ENCODE measurements at places on chromosomes 4 and X. TPM values are rescaled to one million over a fixed set of nuclear protein-coding genes. Genes with fewer than 3 reads are reported as not detected.

FAM241A gene
- total RNA-seq: 4.6 TPM

FHDC1 gene
- total RNA-seq: 1.2 TPM

EMCN gene
- total RNA-seq: 39.4 TPM

EXOC1L gene
- not detected for total RNA-seq

NAP1L2 gene
- total RNA-seq: 3.0 TPM

GRCh38 chrX:112846187-112846586 lies 5.6 kb upstream of the AMOT start:
- no peak for DNase-seq

DNA sequence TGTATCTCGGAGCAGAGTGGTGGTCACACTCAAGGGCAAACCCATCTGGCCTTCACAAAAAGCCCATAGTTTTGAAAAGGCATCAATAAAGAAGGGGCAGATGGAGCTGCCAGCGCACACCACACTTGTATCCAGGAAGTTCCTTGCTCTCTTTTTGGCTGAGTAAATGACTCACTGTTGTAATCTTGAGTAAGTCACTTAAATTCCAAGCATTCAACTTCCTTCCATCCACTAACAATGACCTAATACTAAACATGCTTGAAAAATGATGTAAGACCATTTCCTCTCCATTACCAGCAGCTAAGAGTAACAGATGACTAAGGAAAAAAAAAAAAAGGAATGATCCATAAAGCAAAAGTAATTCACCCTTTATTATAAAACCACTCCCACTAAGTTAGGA lies 32.4 kb upstream of the MYOZ2 start:
- no peak for DNase-seq

DNA sequence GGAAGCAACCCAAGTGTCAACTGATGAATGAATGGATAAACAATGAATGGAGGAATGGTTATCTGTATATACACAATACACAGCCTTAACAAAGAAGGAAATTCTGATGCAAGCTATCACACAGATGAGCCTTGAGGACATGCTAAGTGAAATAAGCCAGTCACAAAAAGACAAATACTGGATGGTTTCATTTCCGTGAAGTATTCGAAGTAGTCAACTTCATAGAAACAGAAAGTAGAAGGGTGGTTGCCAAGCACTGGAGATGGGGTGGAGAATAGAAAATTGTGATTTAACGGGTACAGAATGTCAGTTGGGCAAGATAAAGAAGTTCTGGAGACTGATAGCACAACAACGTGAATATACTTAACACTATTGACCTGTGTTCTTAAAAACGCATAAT lies 28.2 kb downstream of the CENPU start:
- DNase-seq: no peak

DNA sequence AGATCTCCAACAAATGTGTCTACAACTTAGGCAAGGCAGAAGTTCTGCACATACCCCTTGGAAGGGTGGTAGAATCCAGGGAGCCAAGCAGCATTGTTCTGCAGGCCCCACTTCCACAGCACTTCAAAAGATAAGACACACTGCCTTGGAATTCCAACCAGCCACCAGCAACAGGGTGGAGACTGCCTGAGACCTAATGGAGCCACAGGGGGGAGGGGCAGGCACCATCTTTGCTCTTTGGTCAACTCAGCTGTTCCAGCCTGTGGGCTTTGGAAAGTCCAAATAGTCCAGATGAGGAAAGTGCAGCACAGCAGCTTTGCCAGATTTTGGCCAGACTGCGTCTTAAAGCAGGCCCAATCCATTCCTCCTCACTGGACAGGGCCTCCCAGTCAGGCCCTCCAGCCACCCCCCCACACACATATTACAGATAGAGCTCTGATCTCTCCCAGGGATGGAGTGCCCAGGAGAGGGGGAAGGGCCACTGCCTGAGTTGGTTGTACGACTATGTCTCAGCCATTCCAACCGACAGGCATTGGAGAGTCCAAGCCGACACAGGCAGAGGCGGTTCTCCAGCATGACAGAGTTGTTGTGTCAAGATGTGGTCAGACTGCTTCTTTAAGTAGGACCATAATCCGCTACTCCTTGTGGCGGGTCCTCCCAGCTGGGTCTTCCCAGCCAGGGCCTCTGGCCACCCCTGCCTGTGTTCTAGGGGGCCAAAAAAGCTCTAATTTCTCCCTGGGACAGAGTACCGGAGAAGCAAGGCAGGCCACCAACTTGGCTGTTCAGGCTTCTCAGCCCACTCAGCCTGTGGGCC lies 42.5 kb upstream of the ANTXR2 start:
- DNase-seq: no peak

- no peak for DNase-seq
These were observed 75.3 kb downstream of the DCUN1D4 start for GRCh38 chr4:51918251-51918650.

GRCh38 chr4:26212528-26212927 lies 108.3 kb upstream of the RBPJ start:
- DNase-seq: no peak

DNA sequence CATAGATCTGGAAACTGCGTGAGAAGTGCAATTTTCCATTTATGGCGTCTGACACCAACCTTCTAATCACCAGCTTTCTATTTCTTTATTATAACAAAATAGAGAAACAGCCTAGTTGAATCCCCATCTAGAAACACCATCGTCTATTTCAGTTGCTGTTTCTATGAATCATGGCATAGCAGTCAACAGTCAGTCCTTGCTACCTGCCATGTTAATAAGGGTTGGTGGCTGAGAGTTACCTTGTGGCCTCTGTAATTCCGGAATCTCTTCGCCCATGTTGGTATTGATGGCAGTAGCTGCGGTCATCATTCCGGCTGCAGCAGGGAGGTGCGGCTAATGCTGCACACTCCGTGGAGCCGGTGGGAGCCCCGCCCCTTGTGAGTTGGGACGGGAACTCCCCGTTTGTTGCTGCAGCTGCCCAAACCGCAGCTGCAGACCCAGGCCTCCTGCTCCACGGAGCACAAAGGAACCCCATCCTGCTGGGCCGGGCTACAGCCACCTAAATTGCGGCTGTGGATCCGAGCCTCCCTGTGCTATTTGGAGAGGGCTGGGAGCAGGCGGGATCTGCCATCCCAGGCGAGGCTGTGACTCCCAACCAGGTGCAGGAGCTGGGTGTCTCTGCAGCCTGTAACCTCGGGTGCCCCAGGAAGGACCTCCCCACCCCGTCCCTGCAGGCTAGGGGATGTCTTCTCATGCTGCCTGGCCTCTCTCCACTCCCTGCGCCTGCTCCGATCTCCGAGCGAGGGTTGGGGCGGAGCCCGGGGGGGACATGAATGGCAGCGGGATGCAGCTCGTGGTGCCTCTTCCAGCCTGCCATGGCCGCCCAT lies 115.4 kb upstream of the STK26 start:
- no peak for DNase-seq

GRCh38 chr4:2871911-2872310 lies 28.3 kb downstream of the ADD1 start:
- no peak for DNase-seq

GRCh38 chr4:27000122-27000521 lies 139.5 kb downstream of the STIM2 start:
- DNase-seq: no peak

Data from posterior vena cava (tissue), 2 donors.